Aorta (tissue), 5 donors: ENCODE measurements at places on chromosomes 3 and 15.
A peak's percentile ranks its signal among the peaks of the same experiment; 100 is the strongest.

- DNase-seq = no peak
Observed at GRCh38 chr3:3516996-3517395, 282.2 kb upstream of the LRRN1 start.

GRCh38 chr3:43951813-43952212 lies 261.1 kb downstream of the ABHD5 start:
- no peak for DNase-seq

GRCh38 chr3:131713416-131714123 lies 210.8 kb upstream of the MRPL3 start:
- DNase-seq = no peak

DNA sequence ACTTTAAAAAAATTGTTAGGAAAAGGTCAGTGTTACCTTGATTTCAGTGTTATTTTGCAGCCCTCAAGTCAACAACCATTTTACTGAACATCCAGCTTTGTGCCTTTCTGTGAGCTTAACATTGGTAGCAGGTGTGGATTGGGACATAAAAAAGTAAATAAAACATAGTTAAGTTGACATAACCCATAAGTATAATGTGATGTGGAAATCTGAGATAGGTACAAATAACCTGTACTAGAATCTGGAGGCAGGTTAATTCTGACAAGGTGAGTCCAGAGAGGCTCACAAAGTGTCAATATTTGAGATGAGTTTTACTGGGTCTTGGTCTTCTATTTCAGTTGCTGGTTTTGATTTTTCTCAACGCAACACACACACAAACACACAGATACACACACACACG lies 151.3 kb downstream of the LPP start:
- DNase-seq = no peak

- DNase-seq = no peak
Observed at GRCh38 chr3:173538410-173538809, 140.9 kb downstream of the NLGN1 start.

DNA sequence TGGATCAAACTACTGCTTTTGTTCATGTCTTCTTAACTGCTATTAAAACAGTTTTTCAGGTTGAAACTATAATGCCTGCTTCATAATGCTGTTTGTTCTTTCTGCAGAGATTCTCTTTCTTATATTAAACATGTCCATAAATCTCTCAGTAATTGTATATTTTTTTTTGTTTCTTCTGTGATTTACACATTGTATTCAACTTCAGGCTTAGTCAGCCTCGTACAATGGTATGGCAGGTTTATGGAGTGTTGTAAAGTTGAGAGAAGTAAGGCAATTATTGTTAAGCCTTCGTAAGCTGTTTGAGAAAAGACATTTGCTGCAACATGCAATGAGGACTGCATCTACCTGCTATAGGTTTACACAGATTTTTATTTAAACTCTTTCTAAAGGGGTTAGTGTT lies 977.1 kb downstream of the DIPK2A start:
- DNase-seq = no peak

- DNase-seq = no peak
Observed at GRCh38 chr15:77009176-77009575, 14.2 kb downstream of the PSTPIP1 start.

DNA sequence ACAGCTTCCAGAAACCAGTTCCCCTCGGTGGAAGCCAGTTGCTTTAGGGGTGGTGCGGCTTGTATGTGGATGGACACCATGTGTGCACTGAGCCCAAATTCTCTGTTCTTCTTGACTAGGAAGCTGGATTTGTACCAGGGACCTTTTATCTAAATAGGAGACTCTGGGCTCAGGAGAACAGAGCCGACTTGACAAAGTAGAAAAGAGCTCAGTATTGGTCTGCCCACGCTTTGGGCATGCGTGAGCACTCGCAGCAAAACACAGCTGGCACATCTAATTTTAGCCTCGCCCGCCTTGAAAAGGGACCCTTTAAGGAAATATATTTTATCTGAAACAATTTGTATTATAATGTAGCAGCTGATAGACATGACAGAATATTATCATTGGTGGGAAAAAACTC lies 1.1 kb upstream of the RBMS3 start:
- DNase-seq = peak; percentile 77

GRCh38 chr3:128338536-128339330 lies 128.0 kb downstream of the DNAJB8 start:
- DNase-seq = no peak

GRCh38 chr15:50943638-50944037 lies 35.2 kb downstream of the AP4E1 start:
- no peak for DNase-seq

GRCh38 chr15:33975022-33975565 lies 6.8 kb downstream of the CHRM5 start:
- DNase-seq = no peak

GRCh38 chr3:52593103-52593502 lies 56.7 kb downstream of the UQCC5 start:
- no peak for DNase-seq

DNA sequence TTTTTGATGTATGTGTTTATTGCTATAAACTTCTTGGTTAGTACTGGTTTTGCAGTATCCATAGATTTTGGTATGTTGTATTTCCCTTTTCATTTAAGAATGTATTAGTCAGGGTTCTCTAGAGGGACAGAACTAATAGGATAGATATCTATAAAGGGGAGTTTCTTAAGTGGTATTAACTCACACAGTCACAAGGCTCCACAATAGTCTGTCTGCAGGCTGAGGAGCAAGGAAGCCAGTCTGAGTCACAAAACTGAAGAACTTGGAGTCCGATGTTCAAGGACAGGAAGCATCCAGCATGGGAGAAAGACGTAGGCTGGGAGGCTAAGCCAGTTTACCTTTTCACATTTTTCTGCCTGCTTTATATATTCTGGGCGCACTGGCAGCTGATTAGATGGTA lies 8.4 kb downstream of the ARL6 start:
- no peak for DNase-seq

DNA sequence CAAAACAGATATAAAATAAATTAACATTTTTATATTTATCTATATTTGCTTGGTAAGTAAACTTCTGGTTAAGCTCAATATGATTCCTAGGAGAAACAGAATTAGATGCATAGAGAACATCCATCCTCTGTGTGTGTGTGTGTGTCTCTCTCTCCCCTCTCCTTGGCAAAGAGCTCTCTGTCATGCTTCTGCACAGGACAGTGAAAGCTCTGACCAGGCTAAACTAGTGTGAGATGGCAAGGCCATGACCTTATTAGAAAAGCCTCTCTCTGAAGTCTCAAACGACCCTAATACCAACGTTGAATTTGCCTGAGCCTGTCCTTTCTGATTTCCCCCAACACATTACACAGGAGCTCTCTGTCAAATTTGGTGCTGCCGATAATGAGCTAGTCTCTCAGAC lies 746.0 kb downstream of the VGLL3 start:
- no peak for DNase-seq

GRCh38 chr3:112366522-112366921 lies 33.6 kb downstream of the CD200 start:
- DNase-seq = no peak

DNA sequence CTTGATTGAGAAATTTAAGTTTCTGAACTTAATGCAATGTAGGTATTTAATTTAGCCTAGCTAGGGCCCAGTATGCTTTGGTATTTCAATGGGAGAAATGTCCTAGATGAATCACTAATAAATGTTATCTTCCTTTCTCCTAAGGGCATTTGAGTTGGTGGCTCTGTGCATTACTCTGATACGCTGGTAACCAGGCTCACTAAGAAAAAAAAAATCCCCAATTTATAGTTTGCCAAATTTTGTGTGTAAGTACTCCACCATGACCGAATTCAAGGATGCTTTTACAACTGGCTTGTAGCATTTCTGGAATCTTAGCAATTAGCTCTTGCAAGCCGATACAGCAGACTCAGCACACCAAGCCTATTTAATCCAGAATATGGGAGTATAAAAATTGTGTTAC lies 94.6 kb upstream of the LPP start:
- DNase-seq = no peak

GRCh38 chr15:43958861-43959330 lies 132.1 kb downstream of the WDR76 start:
- DNase-seq = no peak

DNA sequence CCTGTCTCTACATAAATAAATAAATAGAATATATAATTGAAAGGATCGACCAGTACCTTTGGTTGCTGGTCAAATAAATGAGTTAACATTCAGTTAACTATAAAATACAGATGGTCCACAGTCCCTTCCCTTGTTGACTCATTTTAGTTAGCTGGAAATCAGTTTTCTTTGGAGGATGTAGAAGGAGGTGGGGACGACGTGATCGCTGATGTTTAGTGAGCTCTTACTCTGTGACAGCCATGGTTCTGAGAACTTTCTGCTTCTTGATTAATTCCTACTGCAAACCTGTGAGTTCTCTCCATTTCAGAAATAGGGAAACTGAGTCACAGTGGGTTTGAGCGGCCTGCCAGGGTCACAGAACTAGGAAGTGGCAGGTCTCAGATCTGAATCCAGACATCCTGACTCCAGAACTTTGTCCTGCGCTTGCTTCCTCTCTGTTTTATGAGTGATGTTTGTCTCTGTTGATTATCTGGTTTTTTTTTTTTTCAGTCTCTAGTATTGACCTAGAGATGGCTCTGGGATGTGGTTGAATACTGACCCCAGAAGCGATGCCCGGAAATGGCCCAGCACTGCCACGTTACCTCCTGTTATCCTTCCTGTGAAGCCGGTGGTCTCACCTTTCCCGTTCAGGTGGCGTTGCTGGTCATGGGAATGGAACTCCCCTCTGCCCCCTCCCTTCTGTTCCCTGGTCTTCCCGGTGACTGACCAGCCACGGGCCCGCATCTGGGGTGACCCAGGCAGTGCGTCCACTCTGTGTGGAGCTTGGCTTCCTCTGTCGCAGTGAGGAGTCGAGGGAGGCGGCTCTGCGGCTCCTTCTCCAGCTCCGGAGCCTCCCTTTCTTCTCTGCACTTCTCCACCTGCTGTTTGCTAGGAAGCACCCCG lies 18.2 kb downstream of the SYNM start:
- DNase-seq = peak; percentile 20

DNA sequence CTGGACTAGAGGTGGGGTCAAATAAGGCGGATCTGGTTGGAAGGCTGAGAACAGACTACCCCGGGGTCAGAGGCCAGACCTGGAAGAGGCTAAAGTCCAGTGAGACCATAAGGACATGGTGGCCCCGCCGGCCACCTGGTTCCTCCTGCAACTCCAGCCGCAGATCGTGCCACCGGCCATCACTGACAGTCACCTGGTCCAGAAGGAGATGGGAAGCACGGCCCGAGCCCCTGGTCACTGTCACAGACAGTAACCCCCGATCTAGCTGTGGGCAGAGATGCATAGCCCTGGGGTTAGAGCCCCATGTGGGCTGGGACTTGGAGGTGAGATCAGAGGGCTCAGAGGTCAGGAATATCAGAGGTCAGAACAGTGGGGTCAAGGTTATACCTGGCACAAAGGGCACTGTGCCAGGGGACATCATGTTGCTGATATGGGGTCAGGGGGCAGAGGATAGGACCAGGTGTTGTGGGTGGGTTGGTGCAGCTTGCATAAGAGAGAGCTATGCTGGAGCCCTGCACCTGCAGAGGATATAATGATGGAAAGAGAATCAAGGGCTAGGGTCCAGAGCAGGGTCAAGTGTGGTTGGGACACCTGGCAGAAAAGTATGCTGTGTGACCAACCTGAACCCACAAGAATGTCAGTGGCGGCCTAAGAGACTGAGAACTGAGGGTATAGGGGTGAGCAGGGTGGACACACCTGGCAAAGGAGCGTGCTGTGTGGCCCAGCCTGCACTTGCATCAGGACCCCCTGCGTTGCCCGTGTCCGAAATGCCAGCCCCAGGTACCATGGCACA lies 9.6 kb downstream of the CELSR3 start:
- DNase-seq = no peak

- no peak for DNase-seq
Observed at GRCh38 chr3:58183221-58183620, 27.6 kb downstream of the DNASE1L3 start.

DNA sequence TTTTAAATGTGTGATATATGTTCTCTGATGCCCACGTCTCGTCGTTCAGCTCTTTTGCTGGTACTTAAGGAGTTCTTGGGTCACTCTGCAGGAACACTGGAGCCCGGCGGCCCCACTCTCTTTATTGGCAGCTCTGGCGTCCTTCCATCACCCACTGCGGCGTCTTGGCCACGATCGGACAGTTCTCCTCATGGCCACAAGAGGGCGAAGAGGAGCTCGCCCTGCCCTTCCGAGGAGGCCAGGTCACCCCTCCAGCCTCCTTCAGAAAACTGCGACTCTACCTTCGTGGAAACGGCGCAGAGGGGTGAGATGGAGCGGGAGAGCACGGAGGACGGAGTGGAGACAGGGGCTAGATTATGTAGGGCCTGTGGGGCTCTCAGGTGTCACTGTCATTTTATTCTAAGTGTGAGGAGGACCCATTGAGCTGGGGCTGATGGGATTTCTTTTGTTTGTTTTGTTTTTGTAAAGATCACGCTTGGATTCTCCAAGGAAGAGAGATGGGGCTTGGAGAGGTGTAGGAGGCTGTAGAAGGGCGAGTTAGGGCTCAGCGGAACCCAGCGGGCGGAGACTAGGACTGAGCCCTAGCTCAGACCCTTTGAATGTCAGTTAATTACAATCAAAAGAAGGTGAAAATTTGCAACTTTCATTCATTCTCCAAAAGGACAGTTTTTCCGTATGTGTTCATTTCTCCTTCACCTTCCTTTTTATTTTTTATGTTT lies 28.0 kb upstream of the GABRA5 start:
- DNase-seq = no peak

DNA sequence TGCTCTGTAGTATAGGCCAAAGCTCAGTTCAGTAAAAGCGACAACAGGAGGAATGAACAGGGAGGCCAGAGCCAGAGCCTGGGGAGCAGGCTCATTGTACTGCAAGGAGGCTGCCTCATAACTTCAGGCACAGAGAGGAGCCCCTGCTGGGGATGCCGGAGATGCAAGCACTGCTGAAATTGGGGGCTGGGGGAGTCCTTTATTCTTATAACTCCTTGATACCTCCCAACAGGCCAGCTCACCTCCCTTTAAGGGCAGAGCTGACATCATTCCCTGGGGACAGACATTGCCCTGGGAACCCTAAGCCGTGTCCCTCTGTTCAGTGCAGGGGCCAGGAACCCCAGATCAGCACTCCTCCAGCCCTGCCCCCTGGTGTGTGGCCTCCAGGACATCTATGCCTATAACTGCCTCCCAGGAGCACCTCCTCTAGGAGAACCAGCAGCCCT lies 83.8 kb upstream of the MRPS22 start:
- DNase-seq = no peak

DNA sequence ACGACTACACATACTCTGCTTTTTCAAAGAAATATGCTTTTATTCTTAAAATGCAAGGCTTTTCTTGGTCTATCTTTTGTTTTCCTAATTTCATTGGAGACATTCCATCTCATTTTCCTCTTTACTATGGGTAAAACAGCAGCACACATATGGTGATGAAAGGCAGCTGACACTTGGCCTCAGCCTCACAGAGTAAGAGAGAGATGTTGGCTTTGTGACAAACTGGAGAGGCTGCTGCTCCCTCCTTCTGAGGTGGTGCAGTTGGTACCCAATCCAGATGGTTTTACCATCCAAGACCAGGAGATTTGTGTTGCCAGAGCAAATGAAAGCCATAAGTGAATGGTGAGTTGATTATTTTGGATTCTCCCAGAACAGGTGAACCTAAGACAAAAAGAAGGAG lies 13.2 kb upstream of the SLC2A2 start:
- DNase-seq = no peak

- DNase-seq = peak; percentile 67
Observed at GRCh38 chr15:57320631-57321220, 55.6 kb upstream of the CGNL1 start.

GRCh38 chr15:94576889-94577533 lies 345.6 kb downstream of the MCTP2 start:
- no peak for DNase-seq
